ENCODE measurements at places on chromosomes 13 and 19.

DNA sequence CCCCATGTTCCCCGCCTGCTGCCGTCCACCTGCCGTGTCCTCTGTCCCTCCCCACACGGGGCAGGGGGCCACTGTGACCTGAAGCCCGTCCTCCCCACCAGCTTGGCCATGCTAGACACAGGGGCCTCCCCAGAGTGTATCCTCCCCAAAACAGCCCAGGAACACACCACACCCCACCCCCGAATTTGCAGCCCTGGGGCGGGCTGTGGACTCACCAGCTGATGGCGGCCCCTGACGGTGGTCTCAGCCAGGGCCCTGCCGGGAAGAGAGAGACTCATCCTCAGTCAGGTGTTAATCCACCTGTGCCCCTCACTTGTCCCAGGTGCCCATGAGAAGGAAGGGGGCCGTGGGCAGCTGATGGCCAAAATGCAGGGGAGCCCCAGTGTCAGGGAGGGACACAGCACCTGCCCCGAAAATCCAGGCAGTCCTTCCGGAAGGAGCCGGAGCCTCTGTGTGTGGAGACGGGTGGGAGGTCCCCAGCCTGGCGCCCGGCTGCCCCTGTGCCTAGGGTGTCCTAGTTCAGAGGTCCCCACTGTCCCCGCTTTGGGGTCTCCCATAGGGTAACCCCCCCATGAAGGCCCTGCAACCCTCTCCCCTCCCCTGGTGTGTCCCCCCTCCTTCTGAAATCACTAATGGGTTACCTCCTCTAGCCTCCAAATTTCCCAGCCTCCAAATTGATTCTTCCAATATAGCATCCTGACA lies 39.3 kb upstream of the TCF3 start:
- DNase-seq: no peak

GRCh38 chr13:77507931-77508776 lies 27.4 kb upstream of the SCEL start:
- no peak for DNase-seq

- DNase-seq: no peak
Measured at GRCh38 chr13:21039097-21039800, 22.1 kb downstream of the LATS2 start.

DNA sequence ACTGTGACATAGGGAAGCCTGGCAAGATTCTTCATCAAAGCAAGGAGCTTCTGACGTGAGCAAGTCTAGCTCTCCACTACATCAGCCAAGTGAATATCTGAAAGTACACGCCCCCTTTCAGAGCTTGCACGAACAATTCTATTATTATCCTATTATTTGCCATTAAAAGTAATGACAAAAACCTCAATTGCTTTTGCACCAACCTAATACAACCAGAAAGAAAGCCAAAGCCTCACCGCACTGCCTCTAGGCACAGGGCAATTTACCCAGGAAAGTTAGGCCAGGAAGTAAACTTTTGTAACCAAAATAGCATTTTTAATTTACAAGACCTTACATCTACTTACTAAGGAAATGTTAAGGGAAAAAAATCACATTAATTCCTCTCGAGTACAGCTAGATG lies 41.2 kb downstream of the LATS2 start:
- DNase-seq: no peak

- DNase-seq: no peak
Measured at GRCh38 chr19:41296433-41296871, 13.5 kb upstream of the CCDC97 start.

- DNase-seq: no peak
Measured at GRCh38 chr19:11138601-11139300, 16.8 kb downstream of the SPC24 start.

GRCh38 chr13:61994174-61994573 lies 578.5 kb upstream of the PCDH20 start:
- no peak for DNase-seq

- DNase-seq: no peak
Measured at GRCh38 chr19:55027472-55028337, 10.4 kb downstream of the GP6 start.

DNA sequence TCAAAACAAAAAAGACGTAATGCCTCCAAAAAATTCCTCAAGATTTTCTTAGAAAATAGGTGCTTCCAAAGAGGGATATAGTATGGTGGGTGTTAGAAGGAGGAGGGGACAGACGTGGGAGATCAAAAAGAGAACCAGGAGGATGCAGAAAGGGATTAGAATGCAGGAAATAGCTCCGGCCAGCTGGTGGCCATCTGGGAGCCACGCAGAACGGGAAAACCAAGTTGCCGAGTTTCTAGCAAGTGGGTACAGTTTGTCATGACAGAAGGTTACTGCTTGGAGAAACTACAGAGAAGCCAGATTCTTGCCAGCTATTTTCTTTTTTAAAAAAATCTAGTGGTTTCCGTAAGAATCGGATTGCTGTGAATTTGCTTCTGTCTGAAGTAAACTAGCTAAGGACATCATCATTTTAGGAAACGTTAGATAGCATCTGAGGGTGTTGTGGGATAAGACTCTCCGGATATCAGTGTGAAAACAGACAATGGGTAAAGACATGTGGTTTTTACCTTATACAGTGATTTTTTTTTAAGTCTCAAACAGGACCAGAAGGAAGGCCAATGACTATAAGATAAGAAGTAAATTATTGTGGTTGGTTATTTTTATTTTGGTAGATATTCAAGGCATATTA lies 104.9 kb downstream of the HSPH1 start:
- DNase-seq: no peak

DNA sequence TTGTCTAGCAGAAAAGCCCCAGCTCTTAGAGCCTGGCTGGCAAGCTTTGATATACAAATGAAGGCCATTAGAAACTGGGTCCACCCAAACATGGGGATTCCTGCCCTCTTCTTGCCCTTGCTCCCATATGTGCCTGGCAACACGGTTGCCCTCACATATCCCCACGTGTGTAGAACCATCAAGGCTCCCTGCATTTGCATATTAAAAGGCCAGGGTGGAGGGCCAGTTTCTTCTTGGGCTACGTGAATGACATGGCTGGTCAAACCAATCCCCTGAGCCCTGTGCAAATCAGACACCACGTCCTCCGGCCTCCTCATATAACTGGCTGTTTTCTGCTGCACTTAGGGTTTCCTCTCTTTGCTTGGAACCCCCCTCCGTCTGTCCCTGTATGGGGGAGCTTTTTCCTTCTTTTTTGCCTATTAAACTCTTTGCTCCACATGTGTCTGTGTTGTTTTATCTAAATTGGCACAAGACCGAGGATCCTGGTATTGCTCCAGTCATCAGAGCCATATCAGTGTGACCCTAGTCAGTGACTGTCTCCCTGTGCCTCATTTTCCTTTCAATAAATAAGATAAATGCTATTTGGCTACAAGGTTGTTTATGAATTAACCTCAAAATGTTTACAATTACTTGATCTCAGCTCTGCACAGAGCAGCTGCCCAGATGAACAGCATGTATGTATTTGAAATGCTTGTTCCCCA lies 30.3 kb upstream of the CEACAM1 start:
- DNase-seq: no peak

- DNase-seq: no peak
Measured at GRCh38 chr13:27264181-27264580, 6.4 kb upstream of the RASL11A start.

DNA sequence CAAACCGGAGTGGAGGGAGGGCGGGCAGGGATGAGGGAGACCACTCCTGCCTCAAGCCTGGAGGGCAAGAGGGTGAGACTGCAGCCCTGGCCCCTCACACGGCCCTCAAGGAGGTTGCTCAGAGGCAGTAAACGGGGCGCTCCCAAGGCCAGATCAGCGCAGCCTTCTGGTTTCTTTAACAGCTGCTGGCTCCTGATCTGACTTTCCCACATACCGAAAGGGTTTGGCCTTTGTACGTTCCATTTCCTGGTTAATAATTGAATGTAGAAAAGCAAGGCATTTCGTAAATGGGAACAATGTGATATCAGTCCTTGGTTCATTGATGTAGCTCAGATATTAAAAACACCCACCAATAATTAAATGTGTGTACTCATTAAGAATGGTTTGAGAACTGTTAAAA lies 71.5 kb downstream of the GGACT start:
- no peak for DNase-seq

DNA sequence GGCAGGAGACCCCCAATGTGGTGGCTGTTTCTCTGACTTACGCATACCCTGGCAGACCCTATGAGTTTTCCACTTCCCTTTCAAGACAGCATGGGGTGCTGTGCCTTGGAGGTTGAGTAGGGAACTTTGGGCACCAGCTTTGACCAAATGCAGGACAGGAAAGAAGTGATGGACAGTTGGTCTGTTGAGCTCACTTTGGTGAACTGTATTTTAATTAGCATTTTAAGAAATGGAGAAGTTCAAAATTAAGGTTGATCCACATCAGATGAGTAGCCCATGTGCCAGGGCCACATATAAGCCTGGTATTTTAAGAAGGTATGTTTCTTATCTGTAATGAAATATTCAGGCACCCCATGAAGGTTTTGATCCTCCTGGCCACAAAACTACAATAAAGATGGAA lies 46.1 kb upstream of the RAP2A start:
- DNase-seq: no peak

DNA sequence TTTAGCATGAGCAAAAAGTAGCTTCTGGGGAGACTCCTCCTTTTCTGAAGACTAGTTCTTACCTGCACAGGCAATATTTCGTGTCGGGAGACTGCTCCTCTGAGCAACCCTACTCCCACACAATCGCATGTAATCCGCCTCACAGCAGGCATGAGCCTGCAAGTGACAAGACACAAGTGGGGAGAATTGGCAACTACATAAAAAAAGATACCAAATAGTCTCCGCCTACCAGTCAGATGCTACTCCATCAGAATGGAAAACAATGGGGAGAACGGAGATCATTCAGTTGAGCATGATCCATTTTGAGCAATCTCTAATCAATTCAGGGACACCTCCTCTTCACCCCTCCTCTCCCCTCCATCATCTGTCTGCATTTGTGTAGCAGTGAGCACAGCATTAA lies 321.0 kb downstream of the COG6 start:
- no peak for DNase-seq

- DNase-seq: no peak
Measured at GRCh38 chr13:23445794-23446193, 12.3 kb upstream of the SACS start.

DNA sequence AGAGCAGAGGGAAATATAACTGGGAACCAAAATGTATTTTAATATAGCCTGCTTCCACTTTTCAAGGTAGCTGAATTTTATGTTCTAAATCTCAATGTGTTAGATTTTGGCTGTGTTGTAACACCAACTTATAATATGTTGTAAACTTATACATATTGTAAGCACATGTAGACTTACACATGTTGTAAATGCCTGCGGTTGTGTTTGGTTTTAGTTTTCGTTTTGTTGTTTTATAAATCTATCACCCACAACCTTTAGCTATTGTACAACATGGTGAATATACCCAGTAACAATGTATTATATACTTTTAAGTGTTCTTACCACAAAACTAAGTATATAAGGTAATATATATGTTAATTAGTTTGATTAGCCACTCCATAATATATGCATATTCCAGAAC lies 15.6 kb downstream of the KCTD4 start:
- no peak for DNase-seq

GRCh38 chr13:51488212-51488611 lies 35.4 kb upstream of the INTS6 start:
- DNase-seq: no peak

DNA sequence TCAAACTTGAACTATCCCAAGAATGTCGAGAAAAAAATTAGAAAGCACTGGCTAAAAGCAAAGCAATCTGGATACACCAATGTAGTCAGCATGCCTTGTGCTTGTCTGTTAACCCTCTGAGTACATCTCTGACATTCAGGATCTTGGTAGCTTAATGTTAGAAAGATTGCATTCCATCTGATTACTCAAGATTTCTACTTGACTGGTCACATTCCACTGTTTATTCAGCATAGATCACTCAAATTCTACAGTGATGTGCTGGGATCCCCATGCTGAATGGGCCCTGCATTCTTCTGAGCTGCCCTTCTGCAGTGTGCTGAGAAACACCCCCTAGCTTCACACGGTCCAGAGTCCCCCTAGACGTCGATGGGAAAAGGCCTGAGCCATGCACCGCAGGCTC lies 295.4 kb upstream of the MAB21L1 start:
- no peak for DNase-seq

- DNase-seq: peak; percentile 52
Measured at GRCh38 chr19:39212375-39212742, 8.3 kb upstream of the SYCN start.

- no peak for DNase-seq
Measured at GRCh38 chr13:40974460-40975407, 44.4 kb downstream of the ELF1 start.

GRCh38 chr13:107475753-107476453 lies 739.4 kb downstream of the LIG4 start:
- no peak for DNase-seq

DNA sequence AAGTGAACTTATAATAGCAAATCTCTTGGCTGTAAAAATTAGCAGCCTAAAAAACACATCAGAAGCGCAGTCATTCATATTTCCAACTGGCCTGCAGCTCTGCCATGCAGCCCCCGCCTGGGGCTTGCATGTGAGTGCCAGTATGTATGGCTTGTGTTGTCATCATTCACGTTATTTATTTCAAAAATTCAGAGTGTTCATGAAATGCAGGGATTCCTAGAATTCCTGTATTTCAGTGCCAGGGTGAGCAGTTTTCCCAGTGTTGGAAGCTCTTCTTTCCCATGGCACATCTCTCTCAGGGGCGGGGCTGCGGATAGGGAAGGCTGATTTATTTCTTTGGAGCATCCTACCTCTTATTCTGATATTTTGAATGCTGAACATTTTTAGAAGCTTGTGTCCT lies 234.6 kb downstream of the FGF9 start:
- no peak for DNase-seq

GRCh38 chr19:51324167-51324481 lies 12.7 kb downstream of the IGLON5 start:
- DNase-seq: no peak

DNA sequence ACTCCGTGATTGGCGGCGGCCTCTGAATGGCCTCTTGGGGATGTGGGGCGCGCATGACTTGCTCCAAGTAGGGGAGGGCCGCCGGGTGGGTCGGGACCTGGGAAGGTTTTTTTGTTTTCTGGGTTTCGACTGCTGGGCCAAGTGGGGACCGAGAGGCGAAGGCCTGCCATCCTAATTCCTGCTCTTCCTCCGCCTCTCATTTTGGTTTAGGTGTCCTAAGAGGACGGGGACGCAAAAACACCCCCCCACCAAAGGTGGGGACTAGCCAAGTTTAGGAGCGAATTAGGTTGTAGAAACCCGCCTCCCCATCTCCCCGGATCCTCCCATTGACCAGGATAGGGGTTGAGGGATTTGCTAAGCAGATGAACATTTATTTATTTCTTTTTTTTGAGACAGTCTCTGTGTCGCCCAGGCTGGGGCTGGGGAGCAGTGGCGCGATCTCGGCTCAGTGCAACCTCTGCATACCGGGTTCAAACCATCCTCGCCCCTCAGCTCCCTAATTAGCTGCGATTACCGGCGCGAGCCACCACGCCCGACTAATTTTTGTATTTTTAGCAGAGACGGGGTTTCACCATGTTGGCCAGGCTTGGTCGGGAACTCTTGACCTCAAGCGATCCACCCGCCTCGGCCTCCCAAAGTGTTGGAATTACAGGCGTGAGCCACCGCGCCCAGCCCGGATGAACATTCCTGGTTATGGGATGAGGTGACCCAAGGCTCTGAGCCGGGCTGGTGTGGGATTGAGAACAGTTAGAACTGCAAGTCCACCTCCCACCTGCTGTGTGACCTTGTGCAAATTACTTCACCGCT lies 838 bp downstream of the PPP2R1A start:
- DNase-seq: no peak
